ENCODE measurements at places on chromosomes 11 and 22. TPM values are rescaled to one million over a fixed set of nuclear protein-coding genes. Genes with fewer than 3 reads are reported as not detected.

DNA sequence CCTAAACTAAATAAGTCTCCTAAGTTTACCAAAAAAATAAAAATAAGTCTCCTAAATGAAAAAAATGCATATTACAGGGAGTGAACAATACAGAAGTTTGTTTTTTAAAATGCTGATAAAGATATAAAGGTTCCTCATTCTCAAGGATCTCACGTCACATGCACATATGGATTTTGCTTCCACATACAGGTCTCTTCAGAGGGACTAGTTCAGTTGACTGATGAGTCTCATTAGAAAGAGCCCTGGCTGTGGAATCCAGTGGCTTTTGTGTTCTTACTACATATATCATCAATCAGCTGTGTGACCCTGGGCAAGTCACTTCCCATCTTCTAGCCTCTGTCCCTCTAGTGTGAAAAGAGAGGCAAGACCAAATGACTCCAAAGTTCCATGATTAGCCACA, 43.1 kb downstream of the MPPED2 start:
- no peak for DNase-seq

- no peak for DNase-seq
Observed at GRCh38 chr22:45438336-45438735, 24.8 kb downstream of the RIBC2 start.

DNA sequence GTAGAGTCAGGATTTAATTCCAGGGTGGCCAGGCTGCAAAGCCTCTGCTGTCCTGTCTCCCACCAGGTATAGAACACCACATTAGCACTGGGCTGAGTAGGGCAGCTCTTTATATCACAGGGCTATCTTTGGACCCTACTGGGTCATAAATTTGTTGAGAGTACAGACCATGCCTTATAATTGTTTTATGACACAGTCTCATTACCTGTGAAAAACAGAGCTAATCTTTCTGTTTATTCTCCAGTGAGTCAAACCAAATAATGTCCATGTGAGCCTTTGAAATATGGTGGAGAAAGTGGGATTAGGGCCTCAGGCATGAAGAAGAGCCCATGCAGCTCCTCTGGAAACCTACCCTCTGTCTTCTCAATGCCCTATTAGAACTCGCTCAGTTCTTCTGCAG, 49.6 kb upstream of the KIRREL3 start:
- DNase-seq = no peak

DNA sequence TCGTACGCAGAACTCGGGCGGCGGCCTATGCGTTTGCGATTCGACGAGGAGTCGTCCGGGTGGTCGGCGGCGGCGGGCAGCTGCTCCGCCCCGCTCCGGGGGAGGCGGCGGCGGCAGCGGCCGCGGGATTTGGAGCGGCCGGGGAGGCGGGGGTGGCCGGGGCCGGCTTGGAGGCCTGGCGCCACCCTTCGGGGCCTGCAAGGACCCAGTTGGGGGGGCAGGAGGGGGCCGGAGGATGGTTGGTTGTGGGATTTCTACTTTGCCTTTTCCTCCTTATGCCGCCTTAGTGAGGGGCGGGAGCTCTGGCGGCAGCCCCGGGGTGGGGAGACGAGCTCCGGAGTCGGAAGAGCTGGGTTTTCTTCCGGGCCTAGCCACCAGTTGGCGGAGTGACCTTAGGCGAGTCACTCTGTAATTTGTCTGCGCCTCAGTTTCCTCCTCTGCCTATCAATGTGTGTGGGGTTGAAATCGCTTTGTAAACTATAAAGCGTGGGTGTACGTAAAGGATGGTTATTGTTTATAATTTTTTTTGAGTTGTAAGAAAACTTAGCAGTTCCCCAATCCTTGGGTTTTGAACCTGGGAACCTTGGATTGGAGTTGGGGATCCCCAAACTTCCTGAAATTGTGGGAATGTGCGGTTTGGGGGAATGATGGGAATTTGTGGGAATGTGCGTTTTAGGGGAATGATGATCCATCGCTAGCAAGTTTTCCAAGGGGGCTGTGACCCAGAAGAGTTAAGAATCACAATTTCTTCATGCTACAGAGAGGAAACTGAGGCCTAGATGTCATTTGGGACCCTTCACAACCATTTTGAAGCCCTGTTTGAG, 679 bp downstream of the TUG1 start:
- DNase-seq = peak; percentile 55

PANX3 gene
- not detected for total RNA-seq

NXPE4 gene
- total RNA-seq = not detected

CPT1B gene
- 36.9 TPM for total RNA-seq

DNA sequence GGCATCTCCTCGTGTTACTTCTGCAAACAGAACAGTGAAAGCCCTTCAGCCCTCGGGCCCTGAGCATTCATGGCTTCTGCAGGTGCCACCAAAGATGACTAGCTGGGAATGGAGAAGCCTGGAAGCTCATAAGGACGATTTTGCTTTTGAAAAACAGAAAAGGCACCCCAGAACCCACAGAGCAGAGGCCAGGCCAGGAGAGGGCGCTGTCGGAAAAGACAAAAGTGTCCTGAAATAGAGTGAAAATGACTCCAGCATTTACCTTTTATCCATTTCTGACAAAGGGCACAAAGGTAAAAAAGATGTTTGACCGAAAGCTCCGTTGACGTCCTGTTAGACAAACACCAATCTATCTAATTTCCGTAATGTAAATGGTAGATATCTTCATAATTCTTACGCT, 37.6 kb downstream of the ZNF195 start:
- DNase-seq = peak; percentile 79

GAL3ST1 gene
- total RNA-seq = not detected

- DNase-seq = peak; percentile 83
Observed at GRCh38 chr11:1453611-1454034, 33.0 kb downstream of the MOB2 start.

- DNase-seq = peak; percentile 14
Observed at GRCh38 chr11:84564180-84564866, 1062.8 kb downstream of the DLG2 start.

DNA sequence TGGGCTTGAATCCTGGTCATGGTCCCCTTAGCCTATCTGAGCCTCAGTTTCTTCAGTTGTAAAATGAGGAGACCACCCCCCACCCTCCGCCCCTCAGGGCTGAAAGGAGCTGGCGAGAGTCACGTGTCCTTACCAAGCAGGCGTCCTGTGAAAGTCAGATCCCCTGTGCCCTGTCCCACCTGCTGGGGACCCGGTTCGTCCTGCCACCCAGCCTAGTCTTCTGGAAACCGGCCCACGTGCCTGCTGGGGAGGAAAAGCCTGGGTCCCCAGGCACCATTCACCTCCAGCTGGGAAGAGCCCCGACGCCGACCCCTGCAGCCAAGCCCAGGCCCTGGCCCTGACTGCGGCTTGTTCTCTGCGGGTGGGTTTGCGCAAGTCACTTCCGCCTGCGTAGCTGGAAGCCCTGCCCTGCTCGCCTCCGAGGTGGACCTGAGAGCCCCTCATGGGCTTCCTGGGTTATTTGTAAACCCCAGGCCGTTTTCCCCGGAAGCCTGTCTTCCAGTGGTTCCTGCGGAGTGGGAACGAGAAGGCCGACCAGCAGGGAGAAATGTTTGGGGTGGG, 679 bp upstream of the SSH3 start:
- DNase-seq = no peak

DNA sequence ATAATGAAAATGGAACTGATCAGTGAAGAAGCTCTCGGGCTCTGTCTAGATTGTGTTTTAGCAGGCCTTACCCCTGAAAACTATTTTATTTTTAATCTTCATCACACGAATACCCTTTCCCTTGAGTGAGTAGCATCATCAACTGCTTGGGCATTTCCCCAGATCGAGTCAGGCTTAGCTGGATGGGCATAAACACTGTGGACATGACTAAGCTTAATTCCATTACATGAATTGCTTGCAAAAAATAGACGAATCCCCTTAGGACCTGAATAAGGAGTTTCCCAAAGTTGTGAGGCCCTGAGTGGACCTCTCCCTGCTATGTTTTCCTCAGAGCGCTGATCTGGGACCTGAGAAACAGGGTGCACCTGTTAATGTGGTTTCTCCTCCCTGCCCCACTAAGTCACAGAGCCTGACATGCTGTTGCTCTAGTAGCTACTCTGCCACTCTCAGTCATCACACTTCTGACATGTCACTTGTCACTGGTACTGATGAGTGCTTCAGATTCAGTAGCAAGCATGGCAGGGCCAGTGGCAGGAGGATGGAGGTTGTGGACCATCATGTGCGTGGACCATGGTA, 53.5 kb downstream of the ENDOD1 start:
- DNase-seq = no peak

GRCh38 chr11:47189100-47189834, 3.0 kb upstream of the PACSIN3 start:
- no peak for DNase-seq

BTG4 gene
- not detected for total RNA-seq

BIK gene
- total RNA-seq = 4.1 TPM

GRCh38 chr11:18757811-18758210, 31.8 kb upstream of the IGSF22 start:
- no peak for DNase-seq

GRCh38 chr11:26767060-26767459, 45.2 kb upstream of the SLC5A12 start:
- no peak for DNase-seq

MMP7 gene
- not detected for total RNA-seq

- DNase-seq = peak; percentile 31
Observed at GRCh38 chr11:130118636-130119387, 40.8 kb upstream of the ST14 start.

GRCh38 chr11:69309631-69310280, 15.8 kb downstream of the MYEOV start:
- DNase-seq = no peak

DNA sequence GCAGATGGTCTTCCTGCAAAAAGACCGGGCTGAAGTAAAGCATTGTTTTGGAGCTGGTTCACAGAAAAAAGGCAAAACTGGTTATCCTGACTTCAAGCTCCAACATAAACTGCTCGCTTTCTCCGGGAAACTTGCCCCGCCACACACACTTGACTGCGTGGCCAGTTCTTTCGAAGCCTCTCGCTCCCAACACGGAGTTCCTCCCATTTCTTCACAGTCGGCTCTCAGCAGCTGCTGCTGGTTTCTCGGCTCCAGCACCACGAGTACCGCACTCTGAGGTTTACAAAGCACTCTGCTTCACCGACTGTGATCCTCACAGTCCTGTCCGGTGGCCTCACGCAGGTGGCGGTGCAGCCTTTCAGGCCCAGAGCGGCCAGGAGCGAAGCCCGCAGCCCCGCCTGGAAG, 264 bp downstream of the CHEK1 start:
- no peak for DNase-seq

IGSF9B gene
- total RNA-seq = 24.6 TPM

DRD2 gene
- total RNA-seq = not detected

FOLR2 gene
- not detected for total RNA-seq

- peak; percentile 36 for DNase-seq
Observed at GRCh38 chr11:112525270-112525669, 264.6 kb upstream of the PLET1 start.

- DNase-seq = peak; percentile 19
Observed at GRCh38 chr11:72015511-72016061, 16.9 kb downstream of the IL18BP start.

DNA sequence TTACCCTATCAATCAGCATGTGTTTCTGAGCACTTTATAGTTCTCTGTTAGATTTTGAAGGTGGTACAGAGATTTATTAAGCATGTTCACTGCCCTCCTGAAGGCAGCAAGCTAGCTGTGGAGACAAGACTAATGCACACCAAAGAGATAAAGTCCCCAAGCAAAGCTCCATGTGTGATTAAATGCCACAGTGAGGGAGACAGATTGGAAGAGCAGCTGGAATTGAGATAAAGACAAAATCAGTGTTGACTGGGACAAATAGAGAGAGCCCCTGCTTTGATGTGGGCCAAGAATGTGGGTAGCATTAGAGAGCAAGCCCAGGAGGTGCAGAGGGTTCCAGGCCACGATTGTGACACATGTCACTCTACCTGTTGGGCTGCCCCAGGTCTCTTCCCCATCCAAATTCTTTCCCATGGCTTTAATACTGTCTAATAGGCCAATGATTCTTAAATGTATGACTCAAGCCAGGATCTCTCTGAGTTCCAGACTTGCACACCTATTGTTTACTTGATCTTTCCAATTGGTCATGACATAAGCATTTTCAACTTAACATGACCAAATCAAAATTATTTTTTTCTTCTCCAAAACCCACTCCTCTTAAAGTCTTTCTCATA, 60.1 kb upstream of the ZC3H12C start:
- DNase-seq = no peak

DNA sequence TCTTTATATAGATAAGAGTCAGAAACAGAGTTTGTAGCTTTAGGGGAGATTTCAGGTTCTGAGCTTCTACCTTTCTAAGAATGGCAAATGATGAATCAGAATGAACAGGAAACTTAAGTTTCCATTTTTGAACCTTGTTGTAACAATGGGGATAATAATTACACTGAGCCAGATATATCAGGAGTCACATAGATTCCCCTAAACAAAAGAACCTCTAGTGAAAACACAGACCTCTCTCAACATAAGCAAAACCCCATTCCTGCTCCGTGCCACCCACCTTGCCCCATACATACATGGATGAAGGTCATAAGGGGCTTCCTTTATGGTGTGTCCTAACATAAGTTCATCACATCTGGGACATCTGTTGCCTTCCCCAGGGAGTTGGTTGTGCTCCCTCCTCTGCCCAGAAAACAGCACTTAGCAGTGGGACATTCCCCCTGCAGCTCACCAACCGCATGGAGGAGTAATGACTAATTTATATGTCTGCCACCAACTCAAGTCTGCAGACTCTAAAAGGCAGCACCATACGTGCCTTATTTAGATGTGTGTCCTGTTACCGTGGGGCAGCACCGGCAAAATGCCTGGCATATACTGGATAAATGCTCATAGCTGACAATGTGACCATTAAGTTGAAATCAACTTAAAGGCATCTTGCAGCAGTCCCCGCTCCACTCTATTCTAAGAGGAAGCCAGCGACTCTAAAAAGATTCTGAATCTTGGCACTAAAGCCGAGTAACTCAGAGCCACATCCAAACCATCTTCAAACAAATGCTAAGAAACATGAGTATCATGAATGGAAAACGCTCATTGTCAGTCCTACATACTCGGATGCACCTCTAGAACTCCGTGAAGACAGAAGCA, 8.0 kb downstream of the JAML start:
- DNase-seq = peak; percentile 78

HTATIP2 gene
- total RNA-seq = 82.1 TPM

DNA sequence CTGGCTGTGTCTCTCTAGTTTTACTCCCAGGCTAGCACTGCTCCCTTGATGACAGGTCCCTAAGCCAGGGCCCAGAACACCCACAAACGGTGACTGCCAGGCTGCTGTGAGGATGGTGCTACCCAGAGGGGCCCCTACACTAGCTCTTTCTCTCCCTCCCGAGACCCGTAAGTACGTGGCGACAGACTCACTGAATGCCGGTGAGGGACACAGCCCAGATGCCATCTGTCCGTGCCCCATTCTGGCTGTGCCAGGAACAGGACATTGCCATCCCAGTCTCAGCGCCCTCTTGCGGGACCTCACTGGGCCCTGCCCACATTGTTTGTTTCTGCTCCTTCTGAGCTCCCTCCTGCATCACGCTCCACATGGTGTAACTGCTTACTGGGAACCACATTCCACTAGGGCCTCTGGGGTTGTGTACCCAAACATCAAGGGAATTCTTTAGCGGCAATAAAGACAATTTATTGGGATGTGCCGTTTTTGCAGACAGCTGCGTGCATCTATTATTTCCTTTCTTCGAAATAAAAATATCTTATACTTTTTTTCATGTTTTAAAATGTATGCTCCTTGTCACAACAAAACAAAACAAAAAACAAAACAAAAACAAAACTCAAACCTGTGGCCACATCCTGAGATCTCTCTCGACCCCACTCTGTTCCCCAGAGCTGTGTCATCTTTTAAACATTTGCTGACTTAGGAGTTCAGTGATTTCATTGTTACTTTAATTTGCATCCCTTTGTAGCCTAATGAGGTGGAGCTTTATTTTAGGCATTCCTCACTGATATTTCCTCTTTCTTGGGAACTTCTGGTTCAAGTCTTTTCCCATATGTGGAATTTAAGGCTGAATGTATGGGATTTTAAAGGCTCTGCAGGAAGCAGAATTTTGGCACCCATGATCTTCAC, 4.4 kb upstream of the TPCN2 start:
- DNase-seq = peak; percentile 53

GNG3 gene
- total RNA-seq = not detected
